ENCODE measurements at places on chromosomes 2 and 18.

DNA sequence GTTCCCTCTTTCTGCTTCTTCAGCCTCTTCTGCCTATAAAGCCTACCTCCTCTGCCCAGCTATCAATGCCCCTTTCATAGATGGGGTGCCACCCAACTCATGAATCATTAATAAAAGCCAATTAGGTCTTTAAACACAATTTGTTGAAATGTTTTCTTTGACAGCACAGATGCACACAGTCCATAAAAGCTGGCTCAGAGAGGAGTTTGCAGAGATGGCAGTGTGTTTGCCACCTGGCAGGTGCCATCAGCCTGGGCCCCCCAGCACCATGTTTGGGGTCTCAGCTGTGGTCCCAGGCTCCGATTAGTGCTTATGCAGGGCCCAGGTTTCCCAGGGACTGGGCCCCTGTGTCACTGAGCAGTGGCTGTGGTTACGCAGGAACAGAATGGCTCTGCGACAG lies 7.9 kb upstream of the MC2R start:
- no peak for DNase-seq

GRCh38 chr18:59033359-59033758 lies 106.3 kb upstream of the SEC11C start:
- no peak for DNase-seq

GRCh38 chr2:132404056-132404455 lies 12.5 kb upstream of the GPR39 start:
- no peak for DNase-seq

DNA sequence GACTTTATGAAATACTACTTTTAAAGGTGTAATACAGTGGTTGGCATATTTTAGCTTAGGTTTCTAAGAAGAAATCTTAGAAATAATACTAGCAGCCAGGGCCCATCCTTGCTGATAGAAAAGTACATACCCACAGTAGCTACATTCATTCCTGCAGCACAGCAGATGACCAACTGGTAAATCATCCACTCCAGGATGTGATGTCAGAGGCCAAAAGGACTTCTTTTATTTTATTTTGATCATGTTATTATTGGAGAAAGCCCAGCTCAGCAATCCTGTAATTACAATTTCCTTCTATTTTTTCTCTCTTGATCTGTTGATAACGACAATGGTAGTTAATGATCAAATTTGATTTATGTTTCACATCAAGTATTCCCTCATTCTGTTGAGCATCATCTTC lies 18.0 kb upstream of the TTN start:
- DNase-seq = peak; percentile 80

GRCh38 chr2:162967147-162967546 lies 128.6 kb upstream of the KCNH7 start:
- no peak for DNase-seq

DNA sequence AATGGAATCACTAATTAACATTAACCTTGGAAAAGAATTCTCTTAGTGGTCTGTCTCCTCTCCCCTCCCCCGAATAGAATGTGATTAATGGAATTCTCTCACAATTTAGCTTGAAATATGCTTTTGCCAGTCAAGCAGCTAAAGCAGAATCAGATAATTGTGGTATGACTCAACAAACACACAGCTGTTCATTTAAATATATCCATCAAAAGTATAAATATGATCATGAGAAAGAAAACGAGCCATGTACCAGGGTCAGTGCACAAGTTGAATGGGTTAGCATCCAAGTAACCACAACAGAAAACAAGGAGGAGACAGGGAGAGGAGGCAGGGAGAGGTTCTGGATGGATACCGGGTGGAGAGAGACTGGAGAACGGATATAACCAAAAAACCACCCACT lies 66.9 kb downstream of the ACVR1 start:
- peak; percentile 61 for DNase-seq

DNA sequence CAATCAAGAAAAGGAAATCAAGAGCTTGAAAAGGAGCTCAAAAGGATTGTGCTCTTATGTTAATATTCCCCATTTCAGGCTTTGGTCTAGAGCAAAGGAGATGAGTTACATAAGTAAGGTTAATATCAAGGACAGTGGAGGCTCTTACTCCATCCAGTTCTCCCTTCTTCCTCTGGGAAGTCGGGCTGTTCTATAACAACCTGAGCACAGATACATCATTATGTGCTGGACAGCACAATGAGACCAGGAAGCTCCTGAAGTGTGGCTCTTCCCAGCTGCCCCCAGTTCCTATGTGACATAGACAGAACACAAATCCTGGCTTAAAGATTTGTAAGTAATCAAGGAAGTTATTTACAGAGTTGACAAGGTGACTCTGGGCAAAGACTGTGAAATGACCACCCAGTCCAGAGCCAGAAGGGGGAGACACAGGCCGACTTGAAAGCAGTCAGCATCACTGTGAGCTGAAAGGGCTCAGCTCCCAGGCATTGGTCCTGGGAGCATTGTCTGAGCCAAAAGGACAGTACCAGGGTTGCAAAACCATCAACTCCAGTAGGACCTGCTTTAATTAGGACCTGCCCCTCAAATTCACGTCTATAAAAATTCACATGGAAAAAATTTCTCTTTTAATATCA lies 917.6 kb upstream of the ACVR2A start:
- DNase-seq = peak; percentile 59

DNA sequence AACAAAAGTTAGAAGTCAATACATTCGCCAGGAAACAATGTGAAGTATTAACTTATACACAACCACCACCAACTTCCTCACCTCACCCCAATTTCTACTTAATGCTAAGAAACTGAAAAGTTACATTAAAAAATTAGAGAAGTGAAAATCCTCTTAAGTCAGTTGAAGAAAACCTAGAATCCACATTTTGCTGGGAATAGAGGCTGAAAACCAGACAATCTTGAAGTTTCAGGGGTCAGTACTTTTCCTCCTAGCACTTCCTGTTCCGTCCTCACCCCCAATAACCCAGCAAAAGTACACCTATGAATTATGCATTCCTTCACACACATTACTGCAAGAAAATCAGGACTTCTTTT lies 6.3 kb downstream of the YES1 start:
- DNase-seq = no peak

GRCh38 chr2:38922902-38923301 lies 33.2 kb downstream of the ARHGEF33 start:
- no peak for DNase-seq

Data from endothelial cell of umbilical vein (primary cell).